Amygdala (tissue), 56 donors: ENCODE measurements at places on chromosomes 6 and 20.

GRCh38 chr6:118876198-118876597 is 17.8 kb upstream of the ASF1A start:
- no peak for DNase-seq

- DNase-seq: no peak
These were observed 15.1 kb upstream of the LAMP5 start for GRCh38 chr20:9499126-9499899.

GRCh38 chr20:2169456-2170088 is 67.9 kb downstream of the STK35 start:
- DNase-seq: no peak

GRCh38 chr20:19112828-19113227 is 99.6 kb upstream of the SLC24A3 start:
- DNase-seq: no peak

- DNase-seq: no peak
These were observed 31.4 kb upstream of the ID1 start for GRCh38 chr20:31573555-31574321.

DNA sequence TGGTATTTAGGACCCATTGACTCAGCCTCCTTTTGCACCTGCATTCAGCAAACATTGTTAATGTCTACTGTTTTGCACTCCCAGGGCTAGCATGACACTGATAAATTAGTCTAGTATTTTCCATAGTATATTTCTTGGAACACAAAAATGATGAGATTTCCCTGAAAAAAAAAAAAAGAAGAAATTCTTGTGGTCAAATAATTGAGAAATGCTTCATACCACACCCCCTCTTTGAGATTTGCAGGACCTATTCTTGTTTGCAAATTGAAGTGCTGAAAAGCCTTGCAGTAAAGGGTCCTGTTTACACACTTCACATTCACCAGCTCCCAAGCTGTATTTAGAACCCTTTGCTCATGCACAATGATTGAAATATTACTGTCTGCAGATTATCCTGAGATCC is 36.3 kb upstream of the CLIC5 start:
- no peak for DNase-seq

DNA sequence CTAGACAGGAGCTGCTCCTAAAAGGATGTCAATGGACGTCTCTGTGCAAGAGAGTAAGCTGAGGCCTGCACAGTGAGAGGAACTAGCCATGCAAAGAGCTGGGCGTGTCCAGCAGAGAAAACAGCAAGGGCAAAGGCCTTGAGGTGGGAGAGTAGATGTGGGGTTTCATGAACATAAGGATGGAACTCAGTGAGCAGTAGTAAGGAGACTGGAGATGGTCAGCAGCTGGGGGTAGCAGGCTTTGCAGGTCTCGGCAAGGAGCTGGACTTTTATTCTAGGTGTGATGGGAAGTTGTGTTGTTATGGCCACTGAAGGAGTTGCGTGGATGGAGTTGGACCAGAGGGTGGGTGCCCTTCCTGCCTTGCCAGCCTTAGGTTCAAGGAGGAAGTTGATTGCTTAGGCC is 90.7 kb upstream of the SIRPA start:
- no peak for DNase-seq

- no peak for DNase-seq
These were observed 4.2 kb upstream of the VAPB start for GRCh38 chr20:58384821-58385220.

DNA sequence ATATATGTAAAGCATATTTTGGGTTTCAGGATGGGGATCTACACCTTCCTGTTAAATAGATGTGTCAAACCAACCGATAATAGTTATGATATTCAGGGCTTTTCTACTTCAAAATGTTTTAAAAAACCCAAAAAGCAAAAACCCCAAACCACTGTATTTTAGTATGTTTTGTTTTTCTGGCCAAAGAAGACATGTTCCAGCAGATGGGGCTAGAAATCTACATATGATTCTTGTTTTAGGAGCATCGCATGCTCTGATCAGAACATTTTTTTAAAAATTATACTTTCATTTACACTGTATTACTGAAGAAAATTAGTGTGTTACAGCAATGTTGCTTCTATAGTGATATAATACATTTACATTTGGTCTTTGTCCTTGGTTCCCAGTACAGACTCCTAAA is 11.0 kb downstream of the RMND1 start:
- DNase-seq: no peak

DNA sequence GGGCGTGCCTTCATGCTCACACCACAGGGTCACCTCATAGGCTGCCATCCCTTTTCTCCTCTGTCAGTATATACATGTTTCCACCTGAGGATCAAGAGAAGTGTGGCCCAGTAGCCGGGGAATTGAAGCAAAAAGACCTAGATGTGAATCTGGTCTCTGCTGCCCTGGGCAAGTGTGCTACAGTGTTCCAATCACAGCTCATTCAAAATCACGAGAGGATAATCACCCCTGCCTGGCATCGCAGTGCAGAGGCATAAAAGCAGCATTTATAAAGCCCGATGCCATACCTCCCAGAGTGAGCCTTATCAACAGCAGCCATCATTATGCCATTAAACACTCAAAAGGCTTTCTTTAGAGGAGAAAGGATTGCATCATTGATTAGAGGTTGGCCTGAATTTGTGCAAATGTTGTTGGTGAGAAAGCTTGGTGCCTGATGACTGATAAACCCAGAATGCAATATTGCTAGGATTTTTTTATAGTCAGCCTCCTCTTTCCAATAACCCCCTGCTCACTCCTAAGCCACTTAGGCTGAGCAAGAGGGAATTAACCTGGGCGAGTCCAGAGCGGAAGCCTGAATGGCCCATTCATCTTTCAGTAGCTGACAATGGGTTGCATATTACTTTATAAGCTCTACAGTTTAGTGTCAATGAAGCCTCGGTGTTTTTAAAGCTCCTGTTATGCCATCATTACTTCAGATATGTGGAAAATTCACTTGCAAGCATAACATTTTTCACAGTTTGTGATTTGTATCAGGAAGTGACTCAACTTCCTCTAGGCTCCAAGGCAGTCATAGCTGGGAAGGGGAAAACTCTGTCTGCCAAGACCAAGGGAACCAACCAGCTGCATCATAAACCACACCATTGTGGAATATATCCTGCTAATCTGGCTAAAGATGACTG is 92.5 kb upstream of the NXT1 start:
- DNase-seq: no peak

- no peak for DNase-seq
These were observed 287.2 kb downstream of the QKI start for GRCh38 chr6:163701762-163702161.

DNA sequence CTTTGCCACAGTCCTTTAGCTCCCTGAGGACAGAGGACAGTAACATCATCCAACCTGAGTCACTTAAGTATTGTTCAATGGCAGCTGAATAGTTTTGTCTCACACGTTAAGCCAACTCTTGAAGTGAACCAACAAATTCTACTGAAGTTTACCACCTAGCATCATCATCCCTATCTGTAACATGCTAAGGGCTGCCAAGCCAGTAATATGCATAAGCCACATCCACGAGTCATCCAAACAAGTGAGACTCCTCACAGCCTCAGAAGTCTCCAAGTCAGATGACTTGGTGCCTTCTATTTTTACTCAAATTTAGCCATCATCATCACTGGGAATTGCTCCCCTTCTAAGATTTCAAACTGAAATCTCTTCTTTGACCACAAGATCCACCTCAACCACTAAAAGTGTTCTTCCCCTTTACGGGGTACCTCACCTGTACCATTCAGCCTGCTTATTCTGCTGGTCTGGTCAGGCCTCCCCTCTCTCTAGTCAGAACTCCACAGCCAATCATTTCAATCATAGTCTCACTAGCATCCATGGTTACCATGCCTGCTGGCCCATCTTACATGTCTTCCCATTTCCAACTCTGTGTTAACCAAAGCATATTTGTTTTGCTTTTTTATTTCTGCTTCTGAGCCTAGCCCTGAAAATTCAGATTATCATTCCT is 73.7 kb downstream of the DTNBP1 start:
- DNase-seq: no peak

DNA sequence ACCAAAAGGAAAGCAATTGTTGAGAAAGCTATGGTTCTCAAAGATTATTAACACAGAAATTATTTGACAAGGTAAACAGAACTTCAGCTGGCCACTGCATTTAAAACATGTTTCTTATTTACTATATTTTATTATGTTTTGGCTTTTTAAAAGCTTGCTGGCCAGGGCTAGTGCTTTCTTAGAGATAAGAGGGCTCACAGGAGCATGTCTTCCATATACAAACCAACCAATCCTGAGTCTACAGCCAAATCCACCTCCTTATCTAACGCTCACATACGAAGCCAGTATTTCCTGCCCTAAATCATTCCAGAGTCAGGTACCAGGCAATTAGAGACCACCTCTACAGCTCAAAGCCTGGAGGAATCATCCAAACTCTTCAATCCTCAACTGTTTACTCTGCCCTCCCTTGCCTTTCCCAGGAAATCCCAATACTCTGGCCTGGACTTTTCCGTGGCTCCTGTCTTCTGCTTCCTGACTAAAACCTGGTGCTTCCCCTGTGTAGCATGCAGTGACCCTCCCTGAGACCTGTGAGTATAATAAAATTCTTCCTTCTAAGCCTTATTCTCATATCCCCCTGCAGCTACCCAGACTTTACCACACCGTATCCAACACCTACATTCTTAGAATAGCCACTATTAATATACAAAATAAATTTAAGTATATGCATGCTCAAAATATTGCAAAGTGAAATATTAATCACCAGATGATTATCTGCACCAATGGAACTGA is 33.2 kb downstream of the RANBP9 start:
- no peak for DNase-seq

GRCh38 chr6:79498842-79499241 is 38.4 kb downstream of the LCA5 start:
- DNase-seq: no peak

GRCh38 chr6:137353842-137354397 is 134.7 kb upstream of the IFNGR1 start:
- no peak for DNase-seq

GRCh38 chr6:53496797-53497375 is 48.0 kb downstream of the GCLC start:
- DNase-seq: no peak

GRCh38 chr6:78623554-78623953 is 243.8 kb upstream of the IRAK1BP1 start:
- DNase-seq: no peak
